ENCODE measurements at places on chromosomes 16 and 17.

- DNase-seq = no peak
These were observed 3.0 kb upstream of the CDH15 start for GRCh38 chr16:89168381-89169189.

GRCh38 chr17:14359163-14360020 lies 58.5 kb downstream of the HS3ST3B1 start:
- DNase-seq = no peak

DNA sequence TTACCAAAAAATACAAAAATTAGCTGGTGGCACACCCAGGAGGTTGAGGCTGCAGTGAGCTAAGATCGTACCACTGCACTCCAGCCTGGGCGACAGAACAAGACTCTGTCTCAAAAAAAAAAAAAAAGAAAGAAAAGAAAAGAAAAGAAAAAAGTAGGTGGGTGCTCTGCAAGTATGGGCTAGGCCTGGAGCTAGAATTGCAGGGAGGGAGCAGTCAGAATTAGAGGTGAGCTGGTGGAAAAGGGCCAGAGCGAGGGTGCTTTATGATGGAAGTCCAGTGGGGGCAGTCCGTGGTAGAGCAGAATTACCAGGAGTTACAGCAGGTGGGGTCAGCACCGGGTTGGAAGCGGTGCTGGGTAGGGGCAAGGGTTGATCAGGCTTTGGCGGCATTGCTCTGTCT lies 57.0 kb upstream of the KDM6B start:
- DNase-seq = no peak

DNA sequence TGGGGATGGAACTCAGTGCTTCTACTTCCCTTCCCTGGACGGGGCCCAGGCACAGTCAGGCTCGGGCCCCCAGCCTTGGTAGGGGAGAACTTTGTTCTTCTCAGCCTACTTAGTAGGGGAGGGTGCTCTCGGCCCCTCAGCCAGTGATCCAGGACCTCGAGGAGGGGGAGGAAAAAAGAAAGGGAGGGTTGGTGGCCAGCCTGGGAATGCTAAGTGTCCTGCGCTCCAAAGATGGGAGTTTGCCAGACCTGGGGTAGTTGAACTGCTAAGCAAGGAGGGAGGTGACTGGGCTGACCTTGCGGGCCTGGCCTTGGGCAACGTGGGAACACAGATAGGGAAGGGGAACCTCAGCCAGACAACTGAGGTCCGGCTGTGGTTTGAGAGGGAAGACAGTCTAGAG lies 12.2 kb downstream of the ADGRG1 start:
- DNase-seq = peak; percentile 57
